ENCODE measurements at places on chromosomes 3 and 15.

- no peak for DNase-seq
These were observed 146.2 kb upstream of the SEMA6D start for GRCh38 chr15:47570881-47571640.

DNA sequence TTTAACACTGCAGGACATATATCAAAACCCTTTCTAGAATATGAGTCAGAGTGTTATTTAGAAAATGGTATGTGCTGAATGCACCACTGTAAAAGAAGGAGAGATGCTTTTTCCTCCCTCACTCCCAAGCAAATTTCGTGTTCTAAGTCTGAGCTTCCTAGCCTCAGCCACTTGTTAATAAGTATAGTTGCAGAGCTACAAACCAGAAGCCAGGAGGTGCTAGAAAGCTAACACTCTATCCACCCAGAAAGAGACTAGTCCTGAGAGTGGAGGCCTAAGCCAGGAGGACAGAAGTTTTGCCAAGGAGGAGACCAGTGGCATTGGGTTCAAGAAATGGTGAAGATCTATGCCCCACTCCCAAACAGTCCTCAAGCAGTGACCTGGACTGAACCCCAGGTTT is 40.5 kb upstream of the GYG1 start:
- DNase-seq, result no peak

DNA sequence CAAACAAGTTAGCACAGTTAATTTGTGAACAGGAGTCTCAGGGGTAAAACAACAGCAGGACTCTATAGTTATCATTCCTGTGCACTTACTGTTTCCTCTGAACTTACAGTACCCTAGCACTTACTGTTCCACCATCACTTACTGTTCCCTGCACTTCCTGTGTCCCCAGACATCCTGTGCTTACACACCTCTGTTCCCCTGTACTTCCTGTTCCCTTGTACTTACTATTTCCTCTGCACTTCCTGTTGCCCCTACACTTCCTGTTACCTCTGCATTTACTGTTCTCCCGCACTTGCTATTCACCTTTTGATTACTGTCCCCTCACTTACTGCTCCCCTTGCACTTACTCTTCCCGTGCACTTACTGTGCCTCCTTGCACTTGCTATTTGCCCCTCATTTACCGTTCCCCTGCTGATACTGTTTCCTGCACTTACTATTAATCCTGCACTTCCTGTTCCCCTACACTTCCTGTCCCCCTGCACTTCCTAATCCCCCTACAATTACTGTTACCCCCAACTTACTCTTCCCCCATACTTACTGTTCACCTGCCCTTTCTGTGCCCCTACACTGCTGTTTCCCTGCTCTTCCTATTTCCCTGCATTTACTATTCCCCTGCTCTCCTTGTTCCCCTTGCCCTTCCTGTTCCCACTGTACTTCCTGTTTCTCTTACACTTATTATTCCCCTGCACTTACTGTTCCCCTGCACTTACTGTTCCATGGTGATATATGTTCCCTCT is 30.3 kb downstream of the TPRA1 start:
- DNase-seq, result no peak

- no peak for DNase-seq
These were observed 311.5 kb downstream of the THSD4 start for GRCh38 chr15:71426792-71427191.

DNA sequence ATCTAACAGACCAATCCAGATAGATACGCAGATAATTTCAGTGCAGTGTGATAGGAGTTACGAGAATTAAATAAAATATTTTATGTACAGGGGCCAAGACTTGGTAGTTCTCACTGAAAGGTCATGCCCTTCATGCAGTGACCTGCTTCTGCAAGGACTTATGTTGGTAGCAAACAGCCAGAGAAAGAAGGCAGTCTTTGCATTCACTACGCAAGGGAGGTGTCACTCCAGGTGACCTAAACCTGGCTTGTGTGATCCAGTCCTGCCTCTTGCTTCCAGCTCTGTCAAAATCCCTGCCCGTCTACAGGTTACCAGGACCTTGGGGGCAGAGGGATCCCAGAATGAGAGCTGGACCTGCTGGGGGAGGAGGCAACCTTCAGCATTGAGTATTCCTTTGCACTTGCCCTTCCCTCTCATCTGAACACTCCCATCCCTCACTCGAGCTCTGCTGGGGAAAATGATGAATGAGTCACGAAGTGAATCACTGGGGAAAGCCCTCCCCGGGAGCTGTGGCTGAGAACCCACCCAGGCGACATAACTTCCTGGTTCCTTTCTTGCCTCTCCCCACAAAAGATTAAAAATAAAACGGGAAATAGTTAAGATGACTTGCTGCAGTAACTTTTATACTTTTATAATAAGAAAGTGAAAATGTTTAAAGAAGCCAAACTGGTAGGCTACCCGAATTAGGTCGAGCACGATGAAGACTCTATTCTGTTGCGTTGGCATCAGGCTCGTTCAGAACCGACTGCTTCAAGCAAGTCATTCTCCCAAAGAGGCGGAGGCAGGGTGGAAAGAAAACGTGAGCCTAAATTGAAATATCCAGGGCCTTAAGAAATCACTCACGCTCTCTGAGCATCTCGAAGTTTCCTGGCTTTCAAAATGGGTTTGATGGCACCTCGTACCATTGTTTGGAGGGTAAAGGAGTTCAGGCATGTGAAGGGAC is 216.1 kb downstream of the SLCO3A1 start:
- DNase-seq, result no peak

GRCh38 chr15:31502541-31503229 is 176.1 kb downstream of the KLF13 start:
- no peak for DNase-seq

DNA sequence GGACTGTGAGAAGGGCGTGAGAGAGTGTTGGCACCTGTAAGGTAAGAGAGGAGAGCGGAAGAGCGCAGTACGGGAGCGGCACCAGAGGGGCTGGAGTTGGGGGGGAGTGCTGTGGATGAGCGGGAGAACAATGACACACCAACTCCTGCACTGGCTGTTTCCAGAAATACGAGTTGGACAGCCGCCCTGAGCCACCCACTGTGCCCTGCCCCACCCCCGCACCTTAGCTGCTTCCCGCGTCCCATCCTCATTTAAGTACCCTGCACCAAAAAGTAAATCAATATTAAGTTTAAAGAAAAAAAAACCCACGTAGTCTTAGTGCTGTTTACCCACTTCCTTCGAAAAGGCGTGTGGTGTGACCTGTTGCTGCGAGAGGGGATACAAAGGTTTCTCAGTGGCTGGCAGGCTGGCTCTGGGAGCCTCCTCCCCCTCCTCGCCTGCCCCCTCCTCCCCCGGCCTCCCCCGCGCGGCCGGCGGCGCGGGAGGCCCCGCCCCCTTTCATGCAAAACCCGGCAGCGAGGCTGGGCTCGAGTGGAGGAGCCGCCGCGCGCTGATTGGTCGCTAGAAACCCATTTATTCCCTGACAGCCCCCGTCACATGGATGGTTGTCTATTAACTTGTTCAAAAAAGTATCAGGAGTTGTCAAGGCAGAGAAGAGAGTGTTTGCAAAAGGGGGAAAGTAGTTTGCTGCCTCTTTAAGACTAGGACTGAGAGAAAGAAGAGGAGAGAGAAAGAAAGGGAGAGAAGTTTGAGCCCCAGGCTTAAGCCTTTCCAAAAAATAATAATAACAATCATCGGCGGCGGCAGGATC is at the start of gene SOX2:
Gene SOX2 (plus strand): TSS at position 601 of the 811 bp plus-strand sequence. CDS start 436 bp downstream, outside the sequence.
- DNase-seq, result peak; percentile 92

DNA sequence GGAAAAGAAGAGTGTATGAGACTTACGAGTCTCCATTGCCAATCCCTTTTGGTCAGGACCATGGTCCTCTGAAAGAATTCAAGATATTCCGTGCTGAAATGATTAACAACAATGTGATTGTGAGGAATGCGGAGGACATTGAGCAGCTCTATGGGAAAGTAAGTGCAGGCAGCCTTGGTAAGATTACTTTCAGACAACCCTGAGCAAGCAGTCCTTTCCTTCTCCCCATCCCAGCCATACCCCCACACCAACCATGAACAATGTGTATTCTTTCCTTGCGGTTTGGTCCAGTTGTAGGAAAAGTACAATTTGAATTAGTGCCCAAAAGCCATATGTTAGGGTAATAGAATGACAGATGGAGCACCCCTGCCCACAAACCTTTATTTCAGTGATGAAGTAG is 5.6 kb downstream of the TSEN2 start:
- no peak for DNase-seq

GRCh38 chr15:59797756-59798604 is 108.9 kb upstream of the BNIP2 start:
- DNase-seq, result no peak

- DNase-seq, result no peak
These were observed 709.4 kb downstream of the ZNF385D start for GRCh38 chr3:21041621-21042020.

DNA sequence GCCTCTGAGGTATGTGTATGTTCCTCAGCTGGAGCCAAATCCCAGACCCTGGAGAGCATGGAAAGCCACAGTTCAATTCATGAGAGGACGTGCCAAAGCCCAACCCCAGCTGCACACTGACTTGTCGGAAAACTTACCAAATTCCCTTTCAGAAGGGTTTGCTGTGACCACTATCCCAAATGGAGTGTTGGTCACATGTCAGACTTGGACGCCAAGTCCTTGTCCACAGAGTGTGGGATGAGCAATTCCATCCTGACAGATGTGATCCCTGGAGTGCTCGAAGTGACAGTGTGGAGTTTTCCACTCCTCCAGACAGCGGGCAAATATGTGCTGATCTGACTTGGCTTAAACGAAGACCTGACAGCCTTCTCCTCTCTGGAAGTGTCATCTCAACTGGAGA is 71.2 kb downstream of the RORA start:
- no peak for DNase-seq

DNA sequence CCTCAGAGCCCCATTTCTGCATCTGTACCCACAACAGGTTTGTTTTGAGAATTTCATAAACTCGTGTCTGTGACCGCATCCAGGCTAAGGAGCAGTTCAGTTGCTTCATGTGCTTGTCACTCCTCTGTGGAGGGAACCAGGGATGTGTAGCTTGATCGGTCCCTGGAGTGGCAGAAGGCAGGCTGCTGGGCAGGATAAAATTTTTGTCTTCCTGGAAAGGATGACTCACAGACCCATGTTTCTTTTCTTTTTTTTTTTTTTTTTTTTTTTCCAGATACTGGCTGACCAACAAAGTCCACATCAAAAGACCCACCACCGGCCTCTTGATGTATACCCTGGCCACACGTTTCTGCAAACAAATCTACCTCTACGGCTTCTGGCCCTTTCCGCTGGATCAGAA is 70.1 kb downstream of the ST8SIA2 start:
- DNase-seq, result no peak

DNA sequence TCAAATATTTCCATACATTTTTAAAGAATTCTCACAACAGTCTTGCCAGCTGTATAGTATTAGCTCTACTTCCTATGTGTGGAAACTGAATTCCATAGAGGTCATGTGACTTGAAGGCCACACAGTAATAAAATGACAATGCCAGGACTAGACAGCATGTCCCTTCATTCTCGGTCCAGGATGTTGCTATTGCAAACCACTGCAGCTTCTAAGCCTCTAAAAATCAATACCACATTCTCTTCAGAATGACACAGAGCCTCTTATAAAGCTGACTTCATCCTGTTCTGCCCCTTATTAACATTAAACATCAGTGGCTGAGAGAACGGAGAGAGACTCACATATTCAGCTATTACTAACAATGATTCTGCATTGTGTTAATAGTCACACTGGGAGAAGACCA is 240.3 kb upstream of the PEX5L start:
- DNase-seq, result no peak

DNA sequence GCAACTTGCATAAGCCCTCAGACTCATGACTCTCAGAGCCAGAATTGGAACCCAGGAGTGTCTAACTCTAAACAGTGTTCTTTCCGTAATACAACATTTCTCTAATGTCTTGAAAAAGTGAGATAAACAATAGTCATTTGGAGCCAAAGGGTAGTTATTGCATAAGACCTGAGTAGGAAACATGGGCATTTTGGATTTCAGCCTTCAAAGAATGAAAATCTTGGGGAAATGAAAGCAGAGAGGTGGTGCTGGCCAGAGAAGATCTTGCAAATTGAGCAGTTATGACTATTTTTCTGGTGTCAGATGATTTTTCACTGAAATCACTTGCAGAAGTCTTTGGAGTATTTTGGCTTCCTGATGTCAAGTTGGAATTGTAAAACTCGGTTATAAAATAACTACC is 379.4 kb downstream of the DIPK2A start:
- no peak for DNase-seq

GRCh38 chr3:42851228-42851834 is 24.3 kb downstream of the CYP8B1 start:
- no peak for DNase-seq

GRCh38 chr15:66566963-66567531 is 1.2 kb upstream of the LCTL start:
- DNase-seq, result peak; percentile 87
